ENCODE measurements at places on chromosomes 11 and 22. TPM values are rescaled to one million over a fixed set of nuclear protein-coding genes. Genes with fewer than 3 reads are reported as not detected.

DNA sequence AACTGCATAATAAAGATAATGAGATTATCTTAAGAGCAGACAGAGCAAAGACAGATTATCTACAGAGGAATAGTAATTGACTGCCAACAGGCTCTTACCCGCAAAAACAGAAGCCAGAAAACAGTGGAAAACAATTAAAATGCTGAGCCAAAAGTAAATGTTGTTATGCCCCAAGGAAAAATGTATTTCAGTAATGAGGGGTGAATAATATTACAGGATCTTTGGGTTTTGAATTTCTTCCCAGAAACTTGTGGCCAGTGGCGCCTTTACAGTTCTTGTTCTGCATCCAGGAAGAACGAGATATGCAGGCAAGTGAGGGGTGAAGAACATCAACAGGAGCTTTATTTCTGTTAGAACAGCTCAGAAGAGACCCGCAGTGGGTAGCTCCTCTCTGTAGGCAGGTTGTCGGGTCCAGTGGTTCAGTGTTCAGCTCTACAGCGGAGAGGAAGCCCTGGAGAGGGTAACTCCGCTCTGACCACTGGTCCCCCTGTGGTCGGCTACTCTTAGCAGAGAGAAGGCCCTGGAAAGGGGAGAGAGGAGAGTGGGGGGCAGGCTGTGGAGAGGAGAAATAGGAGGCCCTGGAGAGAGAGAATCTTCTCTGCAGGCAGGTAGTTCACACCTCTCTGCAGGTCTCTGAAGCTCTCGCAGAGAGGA lies 51.8 kb upstream of the SC5D start:
- DNase-seq, result no peak

GRCh38 chr11:100808904-100809491 lies 121.9 kb downstream of the ARHGAP42 start:
- peak; percentile 82 for DNase-seq

DNA sequence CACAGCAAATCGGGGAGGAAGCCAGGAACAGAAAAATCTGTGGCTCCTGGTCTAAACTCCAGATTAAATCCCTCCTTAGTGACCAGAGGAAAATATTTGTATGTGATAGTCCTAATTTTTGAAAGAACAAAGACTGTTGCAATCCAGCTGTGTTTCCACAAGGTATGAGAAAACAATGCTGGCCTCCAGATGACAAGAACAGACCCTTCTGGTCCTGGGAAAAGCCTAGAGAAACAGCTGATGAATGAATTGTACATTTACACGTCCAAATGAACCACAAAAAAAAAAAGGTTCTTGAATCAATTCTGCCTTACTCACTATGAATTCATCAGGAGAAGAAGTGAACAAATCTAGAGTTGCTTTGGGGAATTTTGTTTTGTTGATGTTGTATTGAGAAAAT lies 63.7 kb downstream of the ETS1 start:
- peak; percentile 44 for DNase-seq

DNA sequence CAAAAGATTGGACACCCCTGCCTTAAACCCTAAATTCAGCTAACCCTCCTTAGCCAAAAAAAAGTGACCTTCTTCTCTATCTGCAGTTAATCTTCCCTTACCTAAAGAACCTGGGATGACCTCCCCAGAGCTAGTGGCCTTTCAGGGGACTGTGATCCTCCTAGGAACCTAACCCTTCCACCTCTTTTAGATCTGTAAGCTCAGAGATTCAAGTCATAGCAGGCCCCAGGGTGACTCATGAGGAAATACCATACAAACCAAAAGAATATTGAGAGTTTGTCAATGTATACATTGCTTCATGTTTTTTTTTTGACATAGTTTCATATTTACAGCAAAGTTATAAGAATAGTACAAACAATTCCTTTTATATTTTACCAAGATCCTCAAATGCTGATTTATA lies 38.3 kb upstream of the CXCR5 start:
- peak; percentile 76 for DNase-seq

GRCh38 chr11:117194267-117194666 lies 4.9 kb upstream of the TAGLN start:
- DNase-seq, result no peak

- no peak for DNase-seq
These were observed 74.2 kb downstream of the KCNQ1 start for GRCh38 chr11:2518983-2519340.

GRCh38 chr11:38392176-38392575 lies 1794.1 kb upstream of the RAG2 start:
- peak; percentile 75 for DNase-seq

Gene RAG2
- not detected for total RNA-seq

DNA sequence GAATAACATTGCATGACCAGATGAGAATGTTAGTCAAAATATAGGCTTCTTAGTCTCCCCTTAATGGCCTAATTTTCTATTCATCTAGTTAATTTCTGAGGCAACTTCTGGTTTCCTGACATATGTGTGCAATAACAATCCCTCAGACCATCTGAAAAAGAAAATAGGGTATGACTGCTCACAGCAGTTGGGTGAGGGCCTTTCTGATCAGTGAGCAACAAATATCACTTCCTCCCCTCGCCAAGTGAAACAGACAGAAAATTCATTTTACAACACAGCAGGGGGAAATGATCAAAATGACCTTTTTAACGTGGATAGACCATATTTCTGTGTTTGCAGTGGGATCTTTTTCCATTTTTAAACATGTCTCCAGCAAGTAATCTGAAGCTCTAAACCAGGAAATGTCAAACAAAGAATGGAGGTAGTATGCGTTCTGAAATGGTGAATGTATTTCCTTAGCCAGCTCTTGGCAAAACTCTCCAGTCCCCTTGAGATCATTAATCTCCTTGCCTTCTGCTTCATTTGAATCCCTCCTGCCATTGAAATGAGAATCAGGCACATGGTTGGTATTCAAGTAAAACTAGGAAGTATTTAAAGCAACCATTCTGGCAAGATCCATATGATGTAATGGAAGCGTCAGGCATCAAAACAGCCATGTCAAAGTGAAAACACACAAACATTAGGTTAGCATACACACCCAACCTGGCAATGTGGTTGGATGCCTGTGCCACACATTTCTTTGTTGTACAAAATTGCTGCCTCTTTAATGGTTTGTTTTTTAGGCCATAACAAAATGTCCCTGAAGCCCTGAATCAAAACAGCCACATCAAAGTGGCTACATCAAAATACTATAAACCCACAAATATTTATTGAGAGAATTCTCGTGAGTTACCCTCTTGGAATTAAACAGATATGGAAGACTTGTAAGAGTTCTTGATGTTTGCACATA lies 100.1 kb downstream of the SLC1A2 start:
- DNase-seq, result no peak
